CD4-positive, alpha-beta T cell treated with Interleukin-4 for 4 hours (primary cell): ENCODE measurements at places on chromosomes 7 and 10.
A peak's percentile ranks its signal among the peaks of the same experiment; 100 is the strongest.

DNA sequence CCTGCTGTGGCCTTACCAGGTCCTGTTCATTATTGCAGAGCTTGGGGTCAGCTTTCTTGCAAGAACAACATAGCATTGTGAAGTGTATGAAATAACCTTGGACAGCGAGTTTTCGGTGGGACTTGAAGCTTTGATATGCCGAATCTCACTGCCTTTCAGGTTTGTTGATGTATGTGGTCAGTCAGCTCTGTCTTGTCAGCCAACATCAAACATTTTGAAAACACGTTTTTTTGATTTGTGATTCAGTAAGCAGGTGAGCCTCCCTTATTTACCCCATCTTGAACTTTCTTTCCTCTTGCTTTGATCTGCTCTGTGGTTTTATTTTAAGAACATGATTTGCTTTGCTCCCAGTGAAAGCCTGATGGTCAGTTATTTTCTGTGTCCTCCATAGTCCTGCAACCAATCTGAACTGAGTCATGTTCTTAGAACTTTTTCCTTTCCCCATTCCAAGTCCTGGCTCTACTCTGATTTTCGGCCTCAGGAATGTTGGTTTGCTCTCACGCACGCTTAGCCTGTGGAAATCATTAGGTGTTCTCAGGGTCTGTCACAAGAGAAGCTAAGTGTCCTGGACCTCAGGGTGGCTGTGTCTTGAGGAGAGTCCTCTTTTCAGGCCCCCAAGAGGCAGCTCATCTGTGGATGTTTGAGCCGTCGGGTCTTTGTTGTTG is 8.7 kb downstream of the WBP1L start:
- DNase-seq: no peak

GRCh38 chr7:106138776-106139175 is 26.7 kb upstream of the SYPL1 start:
- no peak for DNase-seq

- DNase-seq: peak; percentile 33
Measured at GRCh38 chr7:47669178-47669891, 87.4 kb upstream of the TNS3 start.

DNA sequence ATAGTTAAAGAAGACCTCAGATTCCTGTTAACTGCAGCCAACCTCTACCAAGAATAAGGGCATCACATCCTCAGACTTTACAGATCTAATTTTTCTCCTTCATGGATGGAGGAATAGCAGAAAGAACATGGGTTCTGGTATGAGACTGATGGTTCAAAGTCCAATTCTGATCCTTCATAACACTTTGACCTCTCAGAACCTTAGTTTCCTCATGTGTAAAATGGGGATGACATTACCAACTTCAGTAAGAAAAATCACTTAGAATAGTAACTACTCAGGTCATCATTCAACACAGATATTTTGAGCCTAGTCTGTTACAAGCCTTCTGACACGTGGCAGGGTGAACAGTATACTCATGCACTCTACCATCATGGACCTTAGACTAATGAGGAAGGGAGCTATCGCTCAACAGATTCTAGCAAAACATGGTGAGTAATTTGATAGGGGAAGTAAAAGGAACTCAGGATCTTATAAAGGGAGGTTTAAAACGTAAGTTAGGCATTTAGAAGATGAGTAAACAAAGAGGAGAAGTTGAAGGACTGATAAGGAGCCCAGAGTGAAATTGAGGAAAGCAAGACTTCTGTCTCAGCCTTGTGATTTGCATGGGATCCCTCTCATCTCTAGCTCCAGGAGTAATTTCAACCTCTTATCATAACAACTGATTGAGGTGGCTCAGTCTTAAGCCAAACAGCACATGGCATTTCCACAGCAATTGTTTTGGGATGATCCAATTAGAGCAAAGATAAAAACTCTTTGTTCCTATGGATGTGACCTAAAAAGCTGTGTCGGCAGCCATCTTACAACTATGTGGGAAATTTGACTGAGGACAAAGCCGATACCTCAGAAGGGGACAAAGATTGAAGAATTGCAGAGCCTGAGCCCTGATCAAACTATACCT is 69.2 kb upstream of the TCF7L2 start:
- no peak for DNase-seq

GRCh38 chr7:2680792-2681490 is 7.1 kb upstream of the AMZ1 start:
- DNase-seq: peak; percentile 30

DNA sequence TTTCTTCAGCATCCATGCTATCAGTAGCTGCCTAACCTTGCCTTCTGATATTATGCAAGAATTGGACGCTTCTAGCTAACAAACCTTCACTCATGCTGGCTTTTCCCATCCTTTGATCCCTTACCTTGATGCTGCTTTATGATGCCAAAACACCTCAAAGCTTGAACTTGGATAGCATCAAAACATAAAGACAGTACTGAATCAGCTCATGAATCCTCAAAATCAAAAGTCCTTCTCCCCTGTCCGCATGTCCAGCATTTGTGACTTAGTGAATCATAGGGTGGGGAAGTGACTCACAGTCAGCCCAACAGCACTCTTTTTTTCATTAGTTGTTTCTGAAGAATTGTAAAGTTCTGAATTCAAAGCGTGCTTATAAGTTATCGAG is 89.5 kb upstream of the PIK3CG start:
- no peak for DNase-seq

DNA sequence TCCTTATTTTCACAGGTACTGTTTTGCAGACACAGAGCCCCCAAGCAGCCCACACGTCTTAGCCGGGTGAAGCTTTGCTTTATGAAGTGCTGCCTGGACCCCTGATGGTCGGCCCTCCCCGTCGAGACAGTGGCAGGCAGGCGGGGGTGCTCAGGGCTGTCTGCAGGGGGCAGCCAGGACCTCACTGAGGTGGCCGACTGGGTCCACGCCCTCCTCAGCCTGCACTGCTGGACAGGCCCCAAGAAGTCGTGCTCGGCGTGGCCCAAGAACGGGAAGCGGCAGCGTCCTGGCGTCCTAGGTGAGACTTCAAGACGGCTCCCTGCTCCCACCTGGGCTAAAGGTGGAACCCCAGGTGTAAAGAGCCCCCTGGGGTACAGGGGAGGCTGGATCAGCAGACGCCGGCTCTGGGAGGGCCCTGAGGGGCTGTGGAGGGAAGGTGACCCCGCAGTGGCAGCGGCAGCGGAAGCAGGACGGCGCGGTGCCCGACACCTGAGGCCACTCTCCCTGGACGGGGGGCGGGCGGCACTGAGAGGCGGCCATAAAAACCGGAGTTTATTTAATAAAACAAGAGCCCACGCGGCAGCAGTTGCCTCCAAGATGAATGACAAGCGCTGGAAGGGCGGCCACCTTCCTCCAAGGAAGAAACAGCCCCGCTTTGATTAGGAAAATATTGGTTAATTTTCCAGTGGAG is 179.4 kb downstream of the ELFN1 start:
- DNase-seq: no peak

DNA sequence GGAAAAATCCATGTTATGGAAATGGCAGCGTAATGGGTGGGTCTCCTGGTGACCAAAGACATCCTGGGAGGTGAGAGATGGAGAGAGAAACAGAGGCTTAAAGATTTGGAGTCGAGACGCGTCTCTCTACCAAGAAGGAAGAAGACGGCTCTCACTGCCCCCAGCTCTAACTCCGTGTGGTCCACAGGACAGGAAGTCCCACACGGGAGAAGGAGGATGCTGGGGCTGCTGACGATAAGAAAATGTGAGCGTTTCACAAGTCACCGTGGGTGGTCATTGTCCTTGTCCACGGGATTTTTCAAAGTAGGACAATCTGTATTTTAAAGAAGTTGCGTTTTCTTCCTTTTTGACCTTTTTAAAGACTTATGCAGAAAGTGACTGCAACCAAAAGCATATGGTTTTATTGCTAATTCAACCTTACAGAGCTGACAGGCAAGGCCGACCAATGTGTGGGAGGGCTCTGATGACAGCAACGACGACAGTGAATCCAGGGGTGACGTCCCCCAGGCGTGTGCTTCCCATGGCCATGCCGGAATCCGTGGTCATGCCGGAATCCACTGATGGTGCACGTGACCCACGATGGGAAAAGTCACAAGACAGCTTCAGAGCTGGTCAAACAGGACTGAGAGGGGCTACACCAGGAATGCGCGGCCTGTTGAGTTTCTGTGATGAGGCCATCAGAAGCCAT is 341.2 kb downstream of the PTPRN2 start:
- no peak for DNase-seq

- DNase-seq: peak; percentile 81
Measured at GRCh38 chr7:151315038-151315655, 26.5 kb upstream of the NUB1 start.

GRCh38 chr7:28761505-28761904 is 196.6 kb downstream of the TRIL start:
- DNase-seq: no peak
